A549 (cell line): ENCODE measurements at places on chromosomes 6 and 20. TPM values are rescaled to one million over a fixed set of nuclear protein-coding genes. Genes with fewer than 3 reads are reported as not detected.

DNA sequence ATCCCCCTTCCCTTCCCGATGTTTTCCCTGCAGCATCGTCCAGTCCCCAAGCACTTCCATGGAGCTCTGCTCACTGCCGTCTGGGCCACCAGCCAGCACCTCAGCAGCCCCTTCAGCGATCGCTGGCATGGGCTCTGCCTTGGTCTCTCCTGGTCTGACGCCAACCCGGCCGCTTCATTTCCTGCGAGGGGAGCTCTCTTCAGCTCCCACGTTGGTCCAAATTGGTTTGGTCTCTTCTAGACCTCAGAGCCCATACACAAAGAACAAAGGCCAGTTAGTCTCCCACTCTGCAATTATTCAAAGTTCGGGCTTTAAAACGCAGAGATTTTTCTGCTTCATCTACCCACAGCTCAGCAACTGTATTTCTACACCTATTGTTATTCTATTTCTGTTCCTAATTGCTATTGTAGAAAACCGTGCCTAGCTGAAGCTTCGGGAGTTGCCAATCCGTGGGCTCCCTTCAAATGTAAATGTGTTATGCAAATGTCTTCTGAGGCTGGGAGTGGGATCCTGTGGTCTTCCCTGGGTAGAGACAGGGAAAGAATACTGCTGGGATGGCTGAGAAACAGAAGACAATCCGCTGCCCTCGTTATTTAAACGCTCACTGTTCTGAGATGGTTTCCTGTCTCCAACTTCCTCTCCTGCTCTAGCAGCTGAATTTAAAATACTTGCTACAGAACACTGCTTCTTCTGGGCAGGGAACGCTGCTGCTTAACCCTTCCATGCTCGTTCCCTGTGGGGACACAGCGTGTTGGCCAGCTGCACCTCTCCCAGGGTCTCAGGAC, 154.2 kb upstream of the QKI start:
- DNase-seq: no peak

DNA sequence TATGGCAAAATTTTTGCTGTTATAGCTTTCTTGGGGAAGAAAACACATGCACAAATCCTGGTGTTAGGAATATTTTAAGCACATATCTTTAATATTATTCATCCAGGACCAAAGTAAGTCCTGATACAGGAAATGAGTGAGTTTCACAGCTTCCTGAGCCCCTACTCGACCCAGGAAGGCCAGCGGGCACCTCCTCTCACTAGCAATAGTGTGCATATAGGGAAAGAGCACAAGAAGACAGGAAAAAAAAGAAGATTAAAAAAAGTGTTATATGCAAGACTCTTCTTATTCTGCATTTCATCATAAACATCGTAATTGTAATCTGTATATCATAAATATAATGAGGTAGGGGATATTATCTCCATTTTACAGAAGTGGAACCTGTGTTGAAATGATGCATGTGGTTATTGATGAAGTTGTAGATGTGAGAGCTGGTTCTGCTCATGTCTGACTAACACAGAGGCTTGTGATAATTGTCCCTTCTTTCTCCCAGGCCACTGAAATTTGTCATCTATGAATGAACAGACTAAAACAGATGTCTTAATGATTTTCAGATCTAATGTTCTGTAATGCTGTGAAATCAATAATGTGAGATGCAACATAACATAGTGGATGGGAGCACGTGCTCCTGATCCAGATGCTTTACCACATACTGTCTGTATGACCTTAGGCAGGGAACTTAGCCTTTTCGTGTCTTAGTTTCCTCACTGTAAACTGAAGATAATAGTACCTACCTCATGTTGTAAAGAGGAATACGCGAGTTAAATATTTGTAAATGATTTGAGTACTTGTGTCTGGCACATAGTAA, 101.2 kb downstream of the MYO6 start:
- DNase-seq: no peak

DNA sequence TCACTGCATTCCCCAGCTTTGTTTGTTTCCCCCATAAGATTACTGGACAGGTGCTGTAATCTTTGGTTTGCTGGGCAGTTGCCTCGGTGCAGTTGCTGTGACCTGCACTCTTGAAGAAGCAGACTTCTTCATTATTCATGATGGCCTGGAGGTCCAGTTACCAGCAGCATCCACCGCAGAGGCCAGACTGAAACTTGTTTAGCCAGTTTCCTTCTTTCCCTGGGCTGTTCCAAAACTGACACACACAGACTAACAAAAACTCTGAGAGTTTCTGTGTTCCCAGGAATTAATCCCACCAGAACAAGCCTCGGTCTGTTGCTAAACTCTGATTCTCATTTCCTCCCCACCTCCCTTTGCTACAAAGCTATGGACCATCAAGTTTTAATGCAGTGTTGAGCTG, 144.1 kb downstream of the QRSL1 start:
- no peak for DNase-seq

The MUC22 gene
- polyA plus RNA-seq: not detected in 3 replicates

The SLC17A1 gene
- 0.51 to 0.79 TPM (median 0.57 TPM) in 3 replicates for polyA plus RNA-seq

The CNKSR3 gene
- polyA plus RNA-seq: 3.5 to 5.2 TPM (median 4.1 TPM) in 3 replicates

The CST2 gene
- polyA plus RNA-seq: 0.13 TPM in 1 of 3 replicates, not detected in the others

The ALDH5A1 gene
- polyA plus RNA-seq: 6.9 to 7.2 TPM (median 7.1 TPM) in 3 replicates
